ENCODE measurements at places on chromosomes 13 and 19. TPM values are rescaled to one million over a fixed set of nuclear protein-coding genes. Genes with fewer than 3 reads are reported as not detected.

- no peak for DNase-seq
Measured at GRCh38 chr19:41932720-41933332, 4.6 kb upstream of the ERFL start.

DNA sequence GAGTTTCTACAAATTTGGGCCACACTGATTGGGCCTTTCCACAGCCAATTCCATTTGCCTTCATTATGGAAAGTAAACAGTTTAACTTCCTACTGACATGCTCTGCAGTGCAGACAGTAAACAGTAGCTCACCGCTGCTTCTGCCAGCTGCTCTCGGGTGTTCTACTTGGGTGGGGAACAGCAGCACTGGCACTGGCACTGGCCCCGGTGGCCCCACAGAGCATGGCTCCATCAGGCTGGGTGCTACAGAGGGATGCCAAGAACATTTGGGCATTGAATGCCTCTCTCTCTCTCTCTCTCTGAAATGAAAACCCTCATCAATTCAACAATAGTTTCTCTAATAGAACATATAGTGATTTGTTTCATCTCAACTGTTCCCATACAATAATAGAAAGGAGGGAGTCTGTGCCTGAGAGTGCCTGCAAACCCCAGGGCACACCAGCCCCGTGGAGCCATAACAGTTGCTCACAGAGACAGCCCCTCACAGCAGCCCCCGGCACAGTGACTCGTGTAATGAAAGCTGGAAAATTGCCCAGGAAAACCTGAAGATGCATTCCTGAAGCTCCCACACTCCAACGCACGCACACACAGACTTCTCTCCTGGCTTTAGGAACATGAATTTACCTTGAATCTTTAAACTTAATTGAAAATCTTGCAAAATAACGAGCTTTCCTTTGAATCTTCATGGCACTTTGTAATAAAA lies 38.2 kb upstream of the GJB6 start:
- no peak for DNase-seq

DNA sequence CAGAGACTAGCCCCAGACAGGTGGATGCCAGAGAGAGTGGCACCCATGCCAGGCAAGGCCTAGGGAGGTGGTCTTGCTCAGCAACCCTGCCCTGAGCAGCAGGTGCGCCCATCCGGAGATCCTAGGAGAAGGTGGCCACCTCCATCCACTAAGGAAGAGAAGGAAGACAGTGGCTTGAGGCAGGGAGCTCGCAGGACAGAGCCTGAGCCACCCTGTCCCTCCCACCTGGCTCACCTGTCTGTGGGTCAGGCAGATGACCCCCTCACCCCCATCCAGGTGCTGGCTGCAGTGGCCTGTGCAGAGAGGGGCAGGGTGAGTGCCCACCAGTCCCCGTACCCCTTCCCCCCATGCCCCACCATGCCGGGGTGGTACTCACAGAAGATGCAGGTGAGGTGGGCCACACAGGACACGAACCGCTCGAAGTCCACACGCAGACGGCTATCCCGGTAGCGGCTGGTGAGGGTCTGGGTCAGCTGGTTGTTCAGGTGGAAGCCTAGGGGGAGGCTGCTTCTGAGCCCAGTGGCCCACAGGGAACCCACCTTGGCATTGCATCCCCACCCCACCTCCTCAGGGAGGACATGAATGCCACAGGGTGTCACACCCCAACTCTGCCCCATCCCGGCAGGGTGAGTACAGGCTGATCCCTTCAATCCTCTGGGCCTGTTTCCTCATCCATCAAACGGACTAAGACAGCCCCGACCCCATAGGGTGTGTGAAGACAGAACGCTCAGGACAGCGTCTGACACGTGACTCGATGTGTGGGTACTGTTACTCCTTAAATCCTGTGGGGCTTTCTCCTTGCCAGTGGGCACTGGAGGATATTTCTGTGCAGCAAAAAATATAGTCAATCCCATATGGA lies 13.3 kb downstream of the CAPN12 start:
- no peak for DNase-seq

DNA sequence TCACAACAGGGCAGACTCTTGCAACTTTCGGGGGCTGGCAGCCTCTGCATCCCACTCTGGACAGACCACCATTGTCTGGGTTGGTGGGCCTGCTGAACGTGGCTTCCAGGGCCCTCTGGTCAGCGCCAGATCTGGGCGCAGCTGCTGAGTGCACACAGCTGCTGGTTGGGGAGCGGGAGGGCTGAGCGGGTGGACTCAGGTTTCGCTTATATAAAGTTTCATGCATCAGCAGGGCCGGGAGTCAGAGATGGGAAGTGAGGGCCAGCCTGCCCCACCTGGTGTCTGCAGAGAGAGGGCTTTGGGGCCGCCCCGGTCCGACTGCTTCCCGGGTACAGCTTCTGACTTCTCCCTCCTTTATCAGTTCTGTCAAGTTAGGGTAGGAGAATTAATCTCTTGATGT lies 6.9 kb downstream of the ARHGEF7 start:
- DNase-seq: peak; percentile 9

DNA sequence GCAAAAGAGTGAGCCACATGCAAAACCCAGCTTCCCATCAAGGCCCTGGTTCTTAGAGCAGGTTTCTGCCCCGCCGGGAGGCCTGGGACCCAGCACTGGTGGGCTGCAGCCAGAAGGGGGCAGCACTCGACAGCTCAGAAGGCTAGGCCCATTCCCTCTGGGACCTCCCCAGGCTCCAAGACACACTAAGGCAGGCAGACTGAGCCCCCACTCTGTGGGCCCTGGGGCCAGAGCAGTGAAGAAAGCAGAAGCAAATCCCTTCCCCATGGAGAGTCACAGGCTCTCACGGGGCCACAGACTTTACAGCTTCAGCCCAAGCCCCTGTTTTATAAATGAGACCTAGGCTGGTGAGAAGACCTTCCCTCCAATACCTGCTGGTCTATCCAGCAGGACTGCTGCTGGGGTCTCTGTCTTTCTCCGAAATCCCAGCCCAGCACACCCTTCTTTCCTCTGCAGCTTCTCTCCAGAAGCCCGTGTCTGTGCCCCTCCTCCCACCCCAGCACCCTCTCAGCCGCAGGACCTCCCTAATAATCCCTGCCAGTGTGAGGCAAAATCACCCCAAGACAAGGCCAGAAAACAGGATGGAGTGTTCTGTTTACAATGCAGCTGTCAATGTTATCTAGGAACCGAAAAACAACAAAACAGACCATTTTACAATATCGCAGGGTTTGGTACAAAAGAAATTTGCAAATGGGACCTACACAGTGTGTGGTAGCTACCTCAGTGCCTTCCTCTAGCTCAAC lies 109.3 kb downstream of the ABCC4 start:
- peak; percentile 67 for DNase-seq

GRCh38 chr13:39379118-39379517 lies 223.9 kb downstream of the LHFPL6 start:
- DNase-seq: no peak

GRCh38 chr13:22220151-22221135 lies 549.6 kb downstream of the FGF9 start:
- DNase-seq: peak; percentile 79

- DNase-seq: no peak
Measured at GRCh38 chr13:51683597-51683996, 99.3 kb downstream of the WDFY2 start.

DNA sequence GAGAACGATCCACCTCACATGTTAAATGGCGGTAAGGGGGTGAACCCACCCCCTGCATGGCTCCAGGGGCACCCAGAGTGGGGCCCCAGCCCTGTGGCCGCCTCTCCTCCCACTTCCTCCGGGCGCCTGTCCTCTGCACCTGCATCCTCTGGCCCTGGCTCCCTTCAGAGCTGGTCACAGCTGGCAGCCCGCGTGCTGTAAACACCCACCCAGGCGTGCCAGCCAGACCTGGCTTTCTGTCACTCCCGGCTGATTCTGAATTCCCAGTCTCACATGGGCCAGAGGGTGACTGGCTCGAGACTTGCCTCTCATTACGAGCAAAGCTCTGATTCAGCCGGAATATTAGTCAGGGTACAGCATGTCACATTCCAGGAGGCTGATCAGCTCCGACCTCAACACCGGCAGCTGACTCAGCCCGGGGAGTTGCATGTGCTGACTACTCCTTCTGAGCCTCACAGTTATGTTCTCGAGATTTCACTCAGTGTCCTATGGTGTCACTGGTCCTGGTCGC lies 75.1 kb downstream of the GNG7 start:
- DNase-seq: no peak

DNA sequence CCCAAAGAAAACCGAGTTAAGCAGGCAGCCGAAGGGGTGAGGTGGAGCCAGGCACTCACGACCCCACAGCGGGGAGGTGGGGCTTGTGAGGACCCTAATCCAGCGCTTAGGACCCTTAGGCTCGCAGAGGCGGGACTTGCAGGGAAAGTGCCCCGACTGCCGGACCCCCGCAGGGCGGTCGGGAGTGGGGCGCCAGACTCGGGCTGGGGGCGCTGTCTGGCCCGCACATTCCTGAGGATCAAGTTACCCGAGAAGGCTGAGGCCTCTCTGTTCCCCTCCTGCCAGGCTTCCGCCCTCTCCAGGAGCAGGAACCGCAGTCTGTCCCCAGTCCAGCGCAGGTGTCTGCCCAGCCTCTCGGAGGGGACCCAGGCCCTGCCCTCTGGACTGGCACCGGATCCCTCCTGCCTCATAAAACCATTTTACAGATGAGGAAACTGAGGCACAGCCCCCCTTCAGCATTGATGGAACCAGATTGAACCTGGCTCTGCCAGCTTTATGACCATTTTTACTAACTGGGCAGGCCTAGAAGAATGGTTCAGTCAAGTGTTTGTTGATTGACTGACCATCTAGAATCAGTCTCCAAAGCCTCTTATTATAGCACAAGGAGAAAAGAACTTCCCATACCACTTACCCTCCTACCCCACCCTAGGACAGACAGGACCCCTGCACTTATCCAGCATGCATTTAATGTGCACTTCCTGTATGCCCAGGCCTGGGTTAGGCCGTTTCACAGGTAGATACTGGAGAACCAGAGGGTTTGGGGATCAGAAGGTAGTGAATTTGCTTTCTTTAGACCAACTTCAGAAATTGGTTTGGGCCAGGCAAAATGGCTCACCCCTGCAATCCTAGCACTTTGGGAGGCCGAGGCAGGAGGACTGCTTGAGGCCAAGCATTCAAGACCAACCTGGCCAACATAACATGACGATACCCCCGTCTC lies 6.7 kb upstream of the JUND start:
- no peak for DNase-seq

GRCh38 chr13:34065928-34066327 lies 248.0 kb downstream of the RFC3 start:
- no peak for DNase-seq

Gene CPB2
- 0.06 TPM for polyA plus RNA-seq

Gene ZNF540
- 1.1 TPM for polyA plus RNA-seq

DNA sequence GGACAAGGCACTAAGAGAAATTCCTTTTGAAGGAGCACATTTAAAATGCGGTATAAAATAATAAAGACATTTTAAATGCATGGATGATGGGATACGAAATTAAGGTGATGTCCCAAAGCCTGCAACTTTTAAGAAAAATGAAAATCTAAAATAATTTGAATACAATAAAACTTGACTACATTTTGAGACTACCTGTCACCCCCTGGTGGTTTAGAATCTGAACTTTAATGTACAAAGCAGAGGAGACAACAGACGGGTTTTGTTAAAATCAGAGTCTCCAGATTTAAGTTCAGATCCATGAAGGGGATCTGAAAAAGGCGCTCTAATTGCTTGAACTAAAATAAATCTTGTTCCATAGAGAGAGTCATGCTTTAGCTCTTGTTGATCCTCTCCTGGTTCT lies 1129.3 kb upstream of the PCDH20 start:
- no peak for DNase-seq

Gene GPR12
- not detected for polyA plus RNA-seq

DNA sequence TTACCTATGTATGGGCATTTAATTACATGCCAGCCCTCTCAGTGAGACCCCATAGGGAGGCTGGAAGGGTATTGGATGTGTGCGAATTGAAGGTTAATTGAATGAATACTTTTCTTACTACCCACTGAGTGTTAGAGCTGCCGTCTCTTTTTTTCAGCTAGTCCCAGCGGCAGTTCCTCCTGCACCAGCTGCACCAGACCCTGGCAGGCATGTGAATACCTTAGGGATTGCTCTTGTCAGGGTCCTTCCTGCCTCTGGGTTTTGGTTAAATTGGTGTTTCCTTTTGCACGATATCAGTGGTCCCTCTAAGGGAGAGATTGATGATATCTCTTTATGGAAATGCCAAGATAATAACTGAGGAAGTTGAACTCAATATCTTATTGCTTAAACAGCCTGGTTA lies 9.8 kb upstream of the CXCL17 start:
- no peak for DNase-seq

Gene ZNF57
- polyA plus RNA-seq: 4.5 TPM

Gene MAP4K1
- polyA plus RNA-seq: 0.45 TPM

Gene BRME1
- polyA plus RNA-seq: 3.5 TPM

Gene B3GNT3
- 32.0 TPM for polyA plus RNA-seq

- no peak for DNase-seq
Measured at GRCh38 chr19:42407085-42407815, 17.2 kb upstream of the CNFN start.

- DNase-seq: no peak
Measured at GRCh38 chr13:51520524-51520923, 63.7 kb upstream of the WDFY2 start.

Gene MUC16
- polyA plus RNA-seq: not detected

Gene CEACAM21
- 1.1 TPM for polyA plus RNA-seq

Gene C19orf85
- polyA plus RNA-seq: not detected

- no peak for DNase-seq
Measured at GRCh38 chr19:17481986-17482385, 11.7 kb downstream of the SLC27A1 start.

DNA sequence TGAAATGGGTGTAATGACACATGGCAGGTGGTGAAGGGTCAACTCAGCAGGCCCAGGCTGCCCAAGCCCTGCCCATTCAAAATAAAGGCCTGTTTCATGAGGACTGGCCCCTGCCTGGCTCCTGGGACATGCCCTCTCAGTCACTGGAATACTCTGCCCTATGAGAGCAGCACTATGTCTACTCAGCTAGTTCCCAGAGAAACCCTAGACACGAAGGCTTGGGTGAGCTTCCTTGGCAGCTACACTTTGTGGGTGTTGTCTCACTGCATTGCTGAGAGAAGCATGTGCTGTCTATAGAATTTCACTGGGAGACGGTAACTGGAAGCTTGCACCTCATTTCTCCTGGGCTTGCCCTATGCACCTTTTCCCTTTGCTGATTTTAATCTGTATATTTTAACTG lies 752.8 kb downstream of the LIG4 start:
- DNase-seq: no peak

- peak; percentile 16 for DNase-seq
Measured at GRCh38 chr13:78299832-78300623, 303.3 kb downstream of the POU4F1 start.

Gene SSC5D
- 0.54 TPM for polyA plus RNA-seq

Gene C2CD4C
- 0.80 TPM for polyA plus RNA-seq

- DNase-seq: no peak
Measured at GRCh38 chr13:93290503-93290902, 63.9 kb downstream of the GPC6 start.

GRCh38 chr19:58317476-58318072 lies 9.2 kb upstream of the ZSCAN22 start:
- DNase-seq: peak; percentile 49

- DNase-seq: peak; percentile 5
Measured at GRCh38 chr13:56755181-56755935, 385.4 kb upstream of the PRR20A start.

Data from small intestine (tissue), 16 donors.